ENCODE measurements at places on chromosomes 7 and 10.

GRCh38 chr7:5657901-5658300 lies 123.6 kb downstream of the RNF216 start:
- DNase-seq: no peak

DNA sequence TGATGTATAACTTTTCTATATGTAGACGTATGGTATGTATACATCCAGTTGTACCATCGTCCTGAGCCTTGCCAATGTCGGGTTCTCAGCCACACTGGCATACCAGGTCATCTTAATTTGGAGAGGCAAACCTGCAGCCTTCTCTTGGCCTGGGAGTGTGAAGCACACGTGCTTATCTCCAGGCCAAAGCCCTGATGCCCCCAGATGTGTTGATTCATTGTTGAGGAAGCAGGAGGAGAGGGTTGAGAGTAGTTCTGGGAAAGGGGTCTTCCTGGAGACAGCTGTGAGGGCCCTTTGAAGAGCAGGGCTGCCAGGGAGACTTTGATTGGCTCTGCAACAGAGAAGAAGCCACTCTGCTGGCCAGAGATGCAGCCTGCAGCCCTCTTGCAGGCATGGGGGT lies 155.6 kb downstream of the ARHGAP21 start:
- DNase-seq: no peak

DNA sequence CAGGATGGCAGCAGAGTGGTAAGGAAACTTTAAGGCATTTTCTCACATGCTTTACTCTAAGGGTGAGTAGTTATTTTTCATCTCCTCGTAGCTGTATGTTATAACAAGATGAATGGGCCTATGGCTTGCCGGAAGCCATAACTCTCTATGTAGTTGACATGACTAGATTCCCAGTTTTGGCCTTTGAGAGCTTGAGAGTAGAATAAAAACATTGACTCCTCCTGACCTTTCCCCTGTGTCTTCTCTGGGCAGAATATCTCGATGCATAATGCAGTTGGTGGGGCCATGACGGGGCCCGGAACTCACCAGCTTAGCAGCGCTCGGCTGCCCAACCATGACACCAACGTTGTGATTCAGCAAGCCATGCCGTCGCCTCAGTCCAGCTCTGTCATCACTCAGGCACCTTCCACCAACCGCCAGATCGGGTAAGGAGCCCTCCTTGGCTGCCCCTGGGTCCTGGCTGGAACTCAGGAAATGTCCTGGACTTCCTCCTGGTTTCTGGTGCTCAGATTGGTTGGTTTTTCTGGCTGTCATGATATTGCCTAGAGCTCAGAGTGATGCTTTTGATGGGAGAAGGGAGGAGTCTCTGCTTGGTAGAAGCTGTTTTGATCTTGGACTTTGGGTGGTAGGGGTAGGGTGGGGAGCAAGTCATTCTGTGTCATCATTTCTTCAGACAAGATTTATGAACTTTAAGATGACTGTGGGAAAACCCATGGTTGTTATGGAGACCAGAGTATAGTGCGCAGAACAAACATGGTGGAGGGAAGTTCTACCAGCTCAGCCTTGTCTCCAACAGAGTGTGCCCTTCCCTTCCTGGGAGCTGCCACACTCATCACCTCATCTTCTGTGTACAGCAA lies 158.0 kb downstream of the CREB5 start:
- DNase-seq: no peak

GRCh38 chr10:11355592-11355991 lies 255.9 kb downstream of the USP6NL start:
- no peak for DNase-seq

- no peak for DNase-seq
Observed at GRCh38 chr10:133489816-133490588, 36.3 kb downstream of the SCART1 start.

DNA sequence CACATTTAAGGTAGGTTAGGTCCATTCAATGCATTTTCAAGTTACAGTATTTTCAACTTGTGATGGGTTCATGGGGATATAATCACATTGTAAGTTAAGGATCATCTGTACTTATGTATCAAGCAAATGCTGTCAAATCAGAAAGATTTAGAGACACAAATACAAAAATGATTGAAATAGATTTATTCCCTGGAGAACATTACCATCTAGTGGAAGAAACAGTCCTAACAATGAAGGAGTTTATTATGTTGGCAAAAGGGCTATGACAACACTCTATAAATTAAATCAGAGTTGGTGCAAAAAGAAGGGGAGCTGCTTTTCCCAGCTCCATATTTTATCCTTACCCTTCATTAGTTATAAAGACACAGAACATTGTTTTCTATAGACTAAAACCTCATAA lies 69.0 kb downstream of the PRSS58 start:
- DNase-seq: no peak

DNA sequence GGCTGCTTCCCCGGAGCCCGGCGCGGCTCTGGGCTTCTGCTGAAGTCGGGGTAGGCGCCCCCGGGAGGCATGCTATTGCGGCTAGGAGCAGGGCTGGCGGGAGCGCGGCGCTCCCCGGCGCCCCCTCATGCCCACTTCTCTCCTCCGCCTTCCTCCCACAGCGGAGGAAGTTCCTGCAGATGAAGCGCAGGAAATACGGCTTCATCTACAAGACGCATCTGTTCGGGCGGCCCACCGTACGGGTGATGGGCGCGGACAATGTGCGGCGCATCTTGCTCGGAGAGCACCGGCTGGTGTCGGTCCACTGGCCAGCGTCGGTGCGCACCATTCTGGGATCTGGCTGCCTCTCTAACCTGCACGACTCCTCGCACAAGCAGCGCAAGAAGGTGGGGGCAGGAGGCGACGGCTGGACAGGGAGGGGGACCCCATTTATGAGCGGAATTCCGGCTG lies 479 bp downstream of the CYP26A1 start:
- DNase-seq: no peak

DNA sequence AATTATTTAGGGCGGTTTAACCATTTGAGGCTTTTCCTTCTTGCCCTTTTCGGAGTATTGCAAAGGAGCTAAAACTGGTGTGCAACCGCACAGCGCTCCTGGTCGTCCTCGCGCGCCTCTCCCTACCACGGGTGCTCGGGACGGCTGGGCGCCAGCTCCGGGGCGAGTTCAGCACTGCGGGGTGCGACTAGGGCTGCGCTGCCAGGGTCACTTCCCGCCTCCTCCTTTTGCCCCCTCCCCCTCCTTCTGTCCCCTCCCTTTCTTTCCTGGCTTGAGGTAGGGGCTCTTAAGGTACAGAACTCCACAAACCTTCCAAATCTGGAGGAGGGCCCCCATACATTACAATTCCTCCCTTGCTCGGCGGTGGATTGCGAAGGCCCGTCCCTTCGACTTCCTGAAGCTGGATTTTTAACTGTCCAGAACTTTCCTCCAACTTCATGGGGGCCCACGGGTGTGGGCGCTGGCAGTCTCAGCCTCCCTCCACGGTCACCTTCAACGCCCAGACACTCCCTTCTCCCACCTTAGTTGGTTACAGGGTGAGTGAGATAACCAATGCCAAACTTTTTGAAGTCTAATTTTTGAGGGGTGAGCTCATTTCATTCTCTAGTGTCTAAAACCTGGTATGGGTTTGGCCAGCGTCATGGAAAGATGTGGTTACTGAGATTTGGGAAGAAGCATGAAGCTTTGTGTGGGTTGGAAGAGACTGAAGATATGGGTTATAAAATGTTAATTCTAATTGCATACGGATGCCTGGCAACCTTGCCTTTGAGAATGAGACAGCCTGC lies 3.1 kb downstream of the FZD1 start:
- DNase-seq: no peak

DNA sequence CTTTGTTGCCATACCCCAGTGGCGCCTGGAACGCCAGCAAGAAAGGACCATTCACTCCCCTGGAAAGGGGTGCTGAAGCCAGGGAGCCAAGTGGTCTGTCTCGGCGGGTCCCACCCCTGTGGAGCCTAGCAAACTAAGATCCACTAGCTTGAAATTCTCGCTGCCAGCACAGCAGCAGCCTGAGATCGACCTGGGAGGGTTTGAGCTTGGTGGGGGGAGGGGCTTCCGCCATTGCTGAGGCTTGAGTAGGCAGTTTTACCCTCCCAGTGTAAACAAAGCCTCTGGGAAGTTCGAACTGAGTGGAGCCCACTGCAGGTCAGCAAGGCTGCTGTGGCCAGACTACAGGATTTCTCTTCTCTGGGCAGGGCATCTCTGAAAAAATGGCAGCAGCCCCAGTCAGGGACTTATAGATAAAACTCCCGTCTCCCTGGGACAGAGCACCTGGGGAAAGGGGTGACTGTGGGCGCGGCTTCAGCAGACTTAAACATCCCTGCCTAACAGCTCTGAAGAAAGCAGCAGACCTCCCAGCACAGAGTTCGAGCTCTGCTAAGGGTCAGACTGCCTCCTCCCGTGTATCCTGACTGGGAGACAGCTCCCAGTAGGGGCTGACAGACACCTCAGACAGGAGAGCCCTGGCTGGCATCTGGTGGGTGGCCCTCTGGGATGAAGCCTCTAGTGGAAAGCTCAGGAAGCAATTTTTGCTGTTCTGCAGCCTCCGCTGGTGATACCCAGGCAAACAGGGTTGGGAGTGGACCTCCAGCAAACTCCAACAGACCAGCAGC lies 281.1 kb upstream of the SP4 start:
- DNase-seq: no peak

GRCh38 chr7:25805027-25805687 lies 346.8 kb upstream of the NFE2L3 start:
- DNase-seq: no peak

- DNase-seq: no peak
Observed at GRCh38 chr10:10886861-10887531, 130.7 kb upstream of the CELF2 start.

DNA sequence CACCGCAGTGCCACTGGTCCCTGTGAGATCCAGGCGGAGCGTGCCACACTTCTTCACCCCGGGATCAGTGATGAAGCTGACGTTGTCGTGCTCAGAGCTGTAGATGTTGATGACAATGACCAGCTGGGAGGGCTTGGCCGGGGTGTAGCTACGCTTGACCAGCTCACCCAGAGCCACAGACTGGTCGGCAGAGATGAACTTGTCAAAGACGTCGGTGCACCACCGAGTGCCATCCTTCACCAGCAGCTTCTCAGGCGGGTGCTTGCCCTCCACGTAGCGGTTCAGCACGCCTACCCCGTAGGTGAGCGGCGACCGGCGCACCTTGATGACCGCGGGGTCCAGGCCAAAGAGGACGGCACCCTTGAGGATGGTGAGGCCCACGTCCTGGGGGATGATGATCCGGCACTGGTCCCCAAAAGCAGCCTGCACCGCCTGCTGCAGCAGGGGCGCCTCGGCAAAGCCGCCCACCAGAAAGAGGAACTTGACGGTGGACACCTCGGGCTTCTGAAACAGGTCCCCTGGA lies 54.2 kb downstream of the PNLIPRP2 start:
- no peak for DNase-seq

- no peak for DNase-seq
Observed at GRCh38 chr7:7499892-7500291, 35.8 kb downstream of the COL28A1 start.

DNA sequence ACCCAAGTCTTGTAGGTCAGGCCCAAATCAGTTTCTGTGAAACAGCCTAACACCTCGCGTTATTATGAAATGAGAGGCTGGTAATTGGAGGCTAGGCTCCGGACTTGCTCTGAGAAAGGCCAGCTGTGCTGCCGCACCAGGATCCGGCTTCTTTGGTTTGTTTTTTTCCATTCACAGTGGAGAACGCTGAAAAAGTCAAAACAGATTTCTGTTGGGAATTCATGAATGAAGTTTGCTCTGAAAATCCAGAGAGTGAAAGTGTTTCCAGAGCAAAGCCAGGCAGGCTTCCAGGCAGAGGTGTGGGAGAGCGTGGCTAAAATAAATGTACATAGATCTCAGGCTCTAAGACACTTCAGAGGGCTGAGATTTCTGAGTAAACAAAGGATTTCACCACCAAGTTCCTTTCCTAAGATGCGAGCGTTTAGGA lies 240.1 kb downstream of the TRIL start:
- no peak for DNase-seq

GRCh38 chr10:22455068-22455857 lies 110.0 kb downstream of the SPAG6 start:
- no peak for DNase-seq

DNA sequence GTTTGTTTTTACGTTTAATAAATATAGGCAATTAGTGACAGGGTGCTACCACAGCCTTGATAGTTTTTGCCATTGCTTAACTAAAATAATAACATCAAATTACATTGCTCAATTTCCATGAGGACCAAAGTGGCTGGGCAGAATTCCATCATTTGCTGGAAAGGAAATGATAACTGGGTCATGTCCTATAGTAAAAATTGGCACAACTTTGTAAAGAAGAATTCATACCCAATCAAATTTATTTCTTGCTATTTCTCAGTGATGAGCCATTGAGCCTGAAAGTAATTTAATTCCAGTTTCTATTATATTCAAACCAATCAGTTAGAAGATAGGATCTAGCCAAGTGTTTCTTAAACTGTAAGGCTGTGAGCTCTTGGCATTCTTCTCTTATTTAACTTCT lies 102.2 kb upstream of the CTTNBP2 start:
- DNase-seq: no peak

DNA sequence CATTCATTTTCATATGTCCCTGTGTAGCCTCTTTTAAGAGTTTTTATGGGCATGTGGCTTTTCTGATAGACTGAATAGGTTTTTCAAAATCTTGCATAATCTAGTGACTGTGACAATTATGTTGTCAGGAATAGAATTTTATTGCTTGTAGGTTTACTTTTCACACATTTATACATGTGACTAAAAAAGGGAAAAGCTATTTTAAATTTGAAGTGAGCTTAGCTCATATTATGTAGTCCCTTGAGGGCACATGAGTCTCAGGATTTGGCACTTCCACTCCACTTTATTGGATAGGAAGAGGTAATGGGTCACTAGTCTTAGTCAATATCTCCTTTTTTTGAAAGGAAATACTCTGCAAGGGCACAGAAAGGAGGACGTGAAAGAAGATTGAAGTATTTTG lies 247.3 kb downstream of the SUGCT start:
- no peak for DNase-seq

DNA sequence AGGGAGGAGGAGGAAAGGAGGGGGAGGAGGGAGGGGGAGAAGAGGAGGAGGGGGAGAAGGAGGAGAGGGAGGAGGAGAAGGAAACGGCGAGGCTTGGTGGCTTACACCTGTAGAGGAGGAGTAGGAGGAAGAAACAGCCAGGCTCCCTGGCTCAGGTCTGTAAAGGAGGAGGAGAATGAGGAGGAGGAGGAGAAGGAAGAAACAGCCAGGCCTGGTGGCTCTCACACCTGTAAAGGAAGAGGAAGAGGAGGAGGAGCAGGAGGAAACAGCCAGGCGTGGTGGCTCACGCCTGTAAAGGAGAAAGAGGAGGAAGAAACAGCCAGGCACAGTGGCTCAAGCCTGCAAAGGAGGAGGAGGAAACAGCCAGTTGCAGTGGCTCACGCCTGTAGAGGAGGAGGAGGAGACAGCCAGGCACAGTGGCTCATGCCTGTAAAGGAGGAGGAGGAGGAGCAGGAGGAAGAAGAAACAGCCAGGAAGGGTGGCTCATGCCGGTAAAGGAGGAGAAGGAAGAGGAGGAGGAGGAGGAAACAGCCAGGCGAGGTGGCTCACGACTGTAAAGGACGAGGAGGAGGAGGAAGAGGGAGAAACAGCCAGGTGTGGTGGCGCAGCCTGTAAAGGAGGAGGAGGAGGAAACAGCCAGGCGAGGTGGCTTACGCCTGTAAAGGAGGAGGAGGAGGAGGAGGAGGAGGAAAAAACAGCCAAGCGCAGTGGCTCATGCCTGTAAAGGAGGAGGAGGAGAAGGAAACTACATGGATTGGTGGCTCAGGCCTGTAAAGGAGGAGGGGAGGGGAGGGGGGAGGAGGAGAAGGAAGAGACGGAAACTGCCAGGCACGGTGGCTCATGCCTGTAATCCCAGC lies 14.9 kb upstream of the CRCP start:
- DNase-seq: peak; percentile 9
